Adipocyte (in vitro differentiated cells): ENCODE measurements at places on chromosomes 6 and 20.

DNA sequence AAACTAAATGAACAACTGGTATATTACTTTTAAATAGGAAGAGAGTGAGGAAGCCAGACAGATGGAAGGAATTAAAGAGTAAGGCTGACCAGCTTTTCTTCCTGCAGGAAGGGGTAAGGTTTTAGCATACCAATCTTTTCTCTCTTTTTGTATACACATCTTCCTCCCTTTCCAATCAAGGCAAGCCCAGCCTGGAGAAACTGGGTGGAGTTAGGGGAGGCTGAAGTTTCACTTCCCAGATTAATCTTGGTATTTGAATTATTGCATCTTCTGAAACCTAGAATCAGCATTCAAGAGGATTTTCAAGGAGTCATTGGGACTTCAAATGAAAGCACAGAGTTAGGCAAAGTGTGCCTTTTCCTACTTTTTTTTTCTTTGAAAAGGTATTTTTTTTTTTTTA, 33.1 kb downstream of the TMEM14A start:
- DNase-seq: no peak

GRCh38 chr20:608970-609369, 1.1 kb downstream of the TCF15 start:
- DNase-seq: no peak

DNA sequence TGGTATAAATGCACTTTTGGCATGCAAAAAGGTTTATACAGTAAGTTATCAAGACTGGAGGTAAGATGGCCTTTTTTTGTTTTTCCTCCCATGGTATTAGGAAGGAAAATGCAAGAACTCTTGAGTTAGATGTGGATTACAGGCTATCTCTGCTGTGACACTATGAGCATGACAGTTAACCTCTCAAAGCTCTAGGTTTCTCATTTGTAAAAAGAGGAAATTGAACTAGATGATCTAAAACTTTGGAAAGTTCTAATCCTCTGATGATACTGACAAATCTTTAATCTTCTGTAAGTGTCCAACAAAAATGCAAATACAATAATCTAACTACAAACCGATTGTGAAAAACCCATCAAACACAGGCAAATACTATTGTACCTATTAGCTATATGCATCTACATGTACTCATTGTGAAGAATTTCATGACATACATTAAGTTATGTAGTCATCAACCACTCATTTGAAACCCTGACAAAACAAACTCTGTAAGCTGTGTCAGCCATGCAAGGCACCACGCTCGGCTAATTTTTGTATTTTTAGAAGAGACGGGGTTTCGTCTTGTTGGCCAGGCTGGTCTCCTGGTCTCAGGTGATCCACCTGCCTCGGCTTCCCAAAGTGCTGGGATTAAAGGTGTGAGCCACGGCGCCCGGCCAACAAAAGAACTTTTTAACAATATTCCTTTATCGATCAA, 4.2 kb downstream of the CDK19 start:
- DNase-seq: no peak

GRCh38 chr6:168496997-168497331, 56.0 kb downstream of the SMOC2 start:
- DNase-seq: no peak

- DNase-seq: peak; percentile 66
Measured at GRCh38 chr6:159169193-159169555, at the start of gene FNDC1. TSS of gene FNDC1 (plus strand) at chr6:159169400. CDS start at chr6:159169597, 197 bp downstream.

DNA sequence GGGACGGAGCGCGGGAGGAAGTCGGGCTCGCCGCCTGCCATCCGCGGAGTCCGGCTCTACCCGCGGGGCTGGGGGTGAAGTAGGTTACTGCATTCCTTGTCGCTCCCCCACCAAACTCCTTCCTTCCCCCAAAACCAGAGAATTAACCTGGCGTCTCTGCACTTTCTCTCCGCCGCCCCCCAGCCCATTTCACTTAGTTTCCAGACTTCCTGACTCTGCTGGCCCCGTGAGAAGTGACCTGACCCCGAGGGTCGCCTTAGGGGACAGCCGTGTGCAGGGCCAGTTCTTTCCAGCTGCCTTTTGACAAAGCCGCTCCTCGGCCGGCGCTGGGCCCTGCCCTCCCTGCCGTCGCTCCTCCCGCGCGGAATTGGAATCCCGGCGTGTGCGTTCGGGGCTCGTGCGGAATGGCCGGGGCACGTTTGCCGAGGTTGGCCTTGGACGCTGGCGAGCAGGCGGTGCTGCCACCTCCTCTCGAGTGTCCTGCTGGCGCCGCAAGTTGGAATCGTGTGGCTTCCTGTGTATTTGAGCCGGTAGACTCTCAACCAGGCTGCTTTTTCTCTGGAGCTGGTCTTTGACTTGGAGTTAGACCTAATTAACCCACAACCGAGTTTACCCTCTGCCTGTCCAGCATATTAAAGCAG, 650 bp downstream of the DCBLD1 start:
- DNase-seq: peak; percentile 88

GRCh38 chr6:16511040-16511660, 250.1 kb downstream of the ATXN1 start:
- peak; percentile 76 for DNase-seq
